ENCODE measurements at places on chromosomes 1 and 21.

- DNase-seq: no peak
Measured at GRCh38 chr1:231690059-231690458, 63.5 kb downstream of the DISC1 start.

DNA sequence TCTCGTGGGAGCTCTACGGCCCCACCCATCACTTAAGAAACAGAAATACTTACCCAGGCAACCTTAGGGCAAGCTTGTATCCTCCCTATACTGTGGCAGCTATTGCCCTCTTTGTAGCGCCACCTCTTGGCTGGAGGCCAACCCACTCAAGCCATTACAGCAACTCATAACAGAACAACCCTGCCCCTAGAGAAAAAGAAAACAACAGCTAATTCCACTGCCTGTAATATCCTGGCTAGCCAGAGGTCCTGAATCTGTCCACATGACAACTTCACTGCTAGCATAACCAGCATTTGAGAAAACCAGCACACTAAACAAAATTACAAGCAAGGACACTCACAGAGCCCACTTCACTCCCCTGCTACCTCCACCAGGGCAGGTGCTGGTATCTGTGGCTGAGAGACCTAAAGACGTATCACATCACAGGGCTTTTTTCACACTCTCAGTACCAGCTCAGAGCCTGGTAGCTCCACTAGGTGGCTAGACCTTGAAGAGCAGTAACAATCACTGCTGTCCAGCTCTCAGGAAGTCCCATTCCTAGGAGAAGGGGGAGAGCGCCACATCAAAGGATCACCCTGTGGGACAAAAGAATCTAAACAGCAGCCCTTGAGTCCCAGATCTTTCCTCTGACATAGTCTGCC lies 14.5 kb upstream of the MX1 start:
- DNase-seq: peak; percentile 37

DNA sequence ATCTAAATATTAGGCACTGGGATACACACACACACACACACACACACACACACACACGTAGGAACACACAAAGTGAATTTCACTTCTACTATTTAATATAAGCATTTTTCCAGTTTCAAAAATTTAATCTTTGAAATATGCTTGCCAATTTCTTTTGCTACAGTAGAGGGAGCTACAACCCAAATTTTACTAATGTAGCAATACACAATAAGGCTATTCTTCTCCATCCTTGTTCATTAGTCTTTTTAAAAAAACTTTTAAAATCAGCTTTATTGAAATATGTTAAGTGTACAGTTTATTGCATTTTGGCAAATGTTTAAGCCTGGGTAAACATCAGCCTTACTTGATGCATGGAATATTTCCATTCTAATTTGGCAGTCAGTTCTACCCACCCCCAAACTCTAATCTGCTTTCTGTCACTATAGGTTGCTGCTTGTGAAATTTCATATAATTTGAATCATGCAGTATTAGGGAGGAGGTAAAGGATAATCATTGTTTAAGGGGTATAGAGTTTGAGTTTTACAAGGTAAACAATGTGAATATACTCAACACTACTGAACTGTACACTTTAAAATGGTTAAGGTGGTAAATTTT lies 93.0 kb upstream of the TENT5C start:
- DNase-seq: peak; percentile 24

DNA sequence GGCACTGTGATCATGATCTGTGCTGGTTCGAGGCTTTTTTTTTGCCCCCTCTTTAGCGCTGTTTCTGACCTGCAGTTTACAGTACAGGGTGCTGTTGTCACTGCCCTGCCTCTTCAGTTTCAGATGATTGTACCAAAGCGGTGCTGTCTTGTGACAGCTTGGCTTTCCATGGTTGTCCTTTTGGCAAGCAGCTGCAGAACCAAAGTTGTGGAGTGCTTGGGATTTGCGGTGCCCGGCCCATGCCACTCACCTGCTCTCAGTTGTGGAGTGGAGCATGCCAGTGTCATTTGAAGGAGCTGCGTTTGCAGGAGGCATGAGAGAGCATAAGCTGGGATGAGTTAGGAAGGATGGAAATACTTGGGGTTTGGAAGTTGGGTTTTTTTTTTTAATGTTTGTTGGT lies 48.4 kb downstream of the DOP1B start:
- DNase-seq: no peak

DNA sequence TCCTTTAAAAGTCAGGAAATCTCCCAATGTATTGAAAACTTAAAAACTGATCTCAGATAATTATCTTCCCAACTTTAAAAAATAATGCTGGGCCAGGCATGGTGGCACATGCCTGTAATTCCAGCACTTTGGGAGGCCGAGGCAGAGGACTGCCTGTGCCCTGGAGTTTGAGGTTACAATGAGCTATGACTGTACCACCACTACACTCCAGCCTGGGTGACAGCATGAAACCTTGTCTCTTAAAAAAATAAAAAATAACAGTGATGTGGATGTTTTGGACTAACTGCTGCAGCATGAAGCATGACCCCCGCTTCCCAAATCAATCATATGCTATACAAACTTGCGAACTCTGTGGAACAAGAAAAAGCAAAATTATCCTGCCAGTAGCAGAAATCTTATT lies 186.3 kb downstream of the RERE start:
- DNase-seq: peak; percentile 25

DNA sequence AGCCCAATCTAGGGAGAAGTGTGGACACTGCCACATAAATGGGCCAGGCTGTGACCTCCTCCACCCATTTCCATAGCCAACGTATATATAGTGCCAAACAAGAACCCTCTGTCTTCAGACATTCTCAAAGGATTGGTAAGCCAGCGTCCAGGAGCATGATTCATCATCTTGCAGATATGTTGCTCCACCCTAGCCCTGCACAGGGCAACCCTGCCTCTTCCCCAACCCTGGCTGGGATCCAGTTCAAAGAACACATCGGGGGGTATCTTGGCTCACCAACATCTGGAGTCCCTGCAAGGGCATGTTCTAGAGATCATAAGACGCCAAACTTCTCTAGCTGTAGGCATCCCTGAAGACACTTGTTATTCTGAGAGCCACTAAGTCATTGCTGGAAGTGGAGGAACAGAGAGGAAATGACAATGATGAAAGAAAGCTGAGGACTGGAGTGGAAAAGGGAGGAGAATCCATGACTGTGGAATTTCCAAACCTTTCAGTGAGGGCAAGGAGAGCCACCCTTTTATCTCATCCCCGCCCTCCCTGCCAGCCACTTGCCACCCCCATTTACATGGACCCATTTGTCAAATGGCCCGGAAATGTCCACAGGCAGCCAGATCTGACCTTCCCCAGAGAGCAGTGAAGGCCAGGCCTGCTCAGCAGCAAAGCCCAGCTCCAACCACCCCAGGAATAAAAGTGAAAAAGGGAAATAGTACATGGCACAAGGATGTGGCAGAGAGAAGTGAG lies 144.1 kb upstream of the CTTNBP2NL start:
- peak; percentile 75 for DNase-seq

GRCh38 chr1:186681801-186682200 lies 1.6 kb upstream of the PTGS2 start:
- peak; percentile 18 for DNase-seq

GRCh38 chr1:4778056-4778455 lies 123.6 kb downstream of the AJAP1 start:
- no peak for DNase-seq

DNA sequence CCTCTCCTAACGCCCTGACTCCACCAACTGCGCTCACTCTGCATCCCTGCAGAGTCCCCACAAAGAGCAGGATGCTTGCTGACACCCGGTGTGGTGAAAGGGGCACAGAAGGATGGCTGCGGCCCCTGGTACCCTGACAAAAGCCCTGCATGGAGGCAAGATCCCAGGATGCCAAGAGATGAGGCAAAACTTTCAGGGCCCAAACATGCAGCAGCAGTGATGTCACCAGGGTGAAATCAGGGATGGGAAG lies 36.6 kb downstream of the SLC9A1 start:
- DNase-seq: peak; percentile 55

GRCh38 chr1:36154765-36155407 lies 1.1 kb upstream of the MAP7D1 start:
- no peak for DNase-seq

- DNase-seq: no peak
Measured at GRCh38 chr1:203823306-203823705, 27.9 kb downstream of the ZBED6 start.

GRCh38 chr1:101288491-101288944 lies 51.7 kb downstream of the S1PR1 start:
- DNase-seq: peak; percentile 92

DNA sequence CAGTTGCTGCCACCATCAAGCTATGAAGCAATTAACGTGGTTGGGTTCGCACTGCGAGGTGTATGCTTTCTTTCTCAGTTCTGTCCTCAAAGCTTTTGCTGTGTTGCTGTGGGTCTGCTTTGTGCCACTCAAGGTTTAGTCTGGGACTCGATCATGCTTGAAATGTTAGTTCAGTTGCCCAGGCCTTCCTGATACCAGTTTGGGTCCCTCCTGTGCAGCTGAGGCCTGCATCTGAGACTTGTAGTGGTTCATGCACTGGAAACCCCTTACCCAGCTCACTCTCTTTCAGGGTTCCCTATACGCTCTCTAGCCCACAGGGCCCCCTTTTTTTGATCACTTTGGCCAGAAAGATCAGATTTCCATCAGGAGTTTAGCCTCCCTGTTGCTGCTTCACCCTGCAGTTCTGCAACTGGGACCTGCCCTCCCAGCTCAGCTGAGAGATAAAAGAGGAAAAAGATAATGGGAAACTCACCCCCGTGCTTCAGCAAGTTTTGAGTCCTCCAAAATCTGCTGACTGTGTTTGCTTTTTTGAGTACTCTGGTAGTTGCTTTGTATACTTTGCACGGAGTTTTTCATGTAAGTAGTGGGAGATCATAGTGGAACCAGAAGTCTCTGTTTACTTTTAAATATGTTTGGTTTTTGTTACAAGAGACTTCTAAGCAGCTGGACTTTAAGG lies 317.0 kb downstream of the HHAT start:
- no peak for DNase-seq

- DNase-seq: no peak
Measured at GRCh38 chr1:12287869-12288268, 58.0 kb downstream of the VPS13D start.

- DNase-seq: no peak
Measured at GRCh38 chr1:212177542-212177941, 107.7 kb upstream of the PPP2R5A start.

GRCh38 chr1:49016030-49016977 lies 239.6 kb upstream of the BEND5 start:
- DNase-seq: no peak

DNA sequence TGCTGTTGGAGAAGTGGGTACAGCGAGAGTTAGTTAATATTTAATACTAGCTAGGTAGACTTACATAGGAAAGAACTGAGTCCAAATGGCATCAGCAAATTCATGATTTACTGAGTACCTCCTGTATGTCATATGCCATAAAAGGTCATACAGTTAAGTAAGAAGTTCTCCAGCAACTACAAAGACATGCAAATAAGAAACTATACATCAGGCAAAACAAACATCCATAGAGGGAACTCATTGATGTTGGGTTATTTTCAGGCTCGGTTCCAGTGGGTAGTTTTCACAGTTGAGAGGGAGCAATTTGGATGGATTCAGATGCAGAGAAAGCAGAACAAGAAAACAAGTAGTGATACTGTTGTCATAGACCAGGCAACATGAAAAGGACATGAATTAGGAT lies 164.9 kb upstream of the L1TD1 start:
- no peak for DNase-seq

Data from EL (cell line).